GM04504 (cell line): ENCODE measurements at places on chromosomes 7 and 10.

DNA sequence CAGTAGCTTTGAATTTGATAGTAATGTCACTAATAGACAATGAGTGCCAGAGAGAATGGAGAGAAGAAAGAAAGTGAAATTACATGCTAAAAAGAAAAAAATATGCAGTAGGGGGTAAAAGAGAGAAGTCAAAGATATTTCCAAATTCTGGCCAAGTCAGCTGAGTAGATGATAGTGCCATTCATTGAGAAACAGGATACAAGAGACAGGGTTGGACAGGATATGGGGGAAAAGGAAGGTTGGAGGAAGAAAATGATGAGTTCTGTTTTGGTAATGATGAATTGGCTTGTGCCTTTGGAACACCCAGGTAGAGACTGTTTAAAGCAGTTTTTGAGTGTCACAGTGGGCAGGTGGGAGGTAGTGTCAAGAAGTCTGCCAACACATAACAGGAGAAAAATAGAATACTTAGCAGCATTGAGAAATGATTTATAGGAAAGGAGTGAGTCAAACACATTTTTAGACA lies 78.3 kb downstream of the LRRC17 start:
- no peak for DNase-seq

DNA sequence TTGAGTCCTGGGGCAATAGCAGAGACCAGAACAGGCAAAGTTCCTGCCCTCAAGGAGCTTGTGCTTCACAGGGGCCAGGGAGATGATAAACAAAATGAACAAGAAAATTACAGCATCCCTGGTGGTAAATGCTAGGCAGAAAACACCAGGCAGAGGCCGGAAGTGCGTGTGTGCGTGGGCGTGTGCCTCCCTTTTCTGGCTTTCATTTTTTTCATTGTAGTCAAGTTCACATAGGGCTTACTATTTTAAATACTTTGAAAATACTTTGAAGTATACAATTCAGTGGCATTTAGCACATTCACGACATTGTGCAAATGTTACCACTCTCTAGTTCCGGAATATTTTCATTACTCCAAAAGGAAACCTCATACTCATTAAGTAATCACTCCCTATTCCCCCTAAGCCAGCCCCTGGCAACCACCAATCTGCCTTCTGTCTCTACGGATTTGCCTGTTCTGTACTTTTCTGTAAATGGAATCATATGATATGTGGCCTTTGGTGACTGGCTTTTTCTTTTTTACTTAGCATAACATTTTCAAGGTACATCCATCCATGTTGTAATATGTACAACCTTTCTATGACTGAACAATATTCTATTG lies 88.1 kb upstream of the PDCD4 start:
- no peak for DNase-seq

GRCh38 chr10:88537322-88537721 lies 45.8 kb downstream of the RNLS start:
- DNase-seq = no peak

- no peak for DNase-seq
Observed at GRCh38 chr7:105719919-105720318, 138.6 kb upstream of the EFCAB10 start.

- DNase-seq = no peak
Observed at GRCh38 chr7:64795176-64795575, 948 bp downstream of the ZNF138 start.

- no peak for DNase-seq
Observed at GRCh38 chr7:55241958-55242357, 123.2 kb upstream of the LANCL2 start.

DNA sequence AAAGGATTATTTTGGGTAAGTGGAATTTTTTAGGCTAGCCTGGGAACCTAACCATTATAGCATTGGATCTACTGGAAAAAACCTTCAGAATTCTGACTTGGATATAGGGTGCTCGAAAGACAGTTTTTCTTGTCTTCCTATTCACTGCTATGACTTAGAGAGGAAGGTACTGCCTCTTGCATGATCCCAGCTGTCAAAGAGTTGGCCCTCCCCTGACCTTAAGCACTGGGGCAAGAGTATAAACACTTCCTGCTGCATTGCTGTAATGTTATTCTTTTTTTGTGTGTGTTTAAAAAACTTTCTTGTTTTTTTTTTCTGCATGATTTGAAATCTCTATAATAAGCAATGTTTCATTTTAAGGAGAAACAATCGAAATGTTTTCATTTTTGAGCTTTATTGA lies 113.0 kb downstream of the LRMDA start:
- DNase-seq = no peak

DNA sequence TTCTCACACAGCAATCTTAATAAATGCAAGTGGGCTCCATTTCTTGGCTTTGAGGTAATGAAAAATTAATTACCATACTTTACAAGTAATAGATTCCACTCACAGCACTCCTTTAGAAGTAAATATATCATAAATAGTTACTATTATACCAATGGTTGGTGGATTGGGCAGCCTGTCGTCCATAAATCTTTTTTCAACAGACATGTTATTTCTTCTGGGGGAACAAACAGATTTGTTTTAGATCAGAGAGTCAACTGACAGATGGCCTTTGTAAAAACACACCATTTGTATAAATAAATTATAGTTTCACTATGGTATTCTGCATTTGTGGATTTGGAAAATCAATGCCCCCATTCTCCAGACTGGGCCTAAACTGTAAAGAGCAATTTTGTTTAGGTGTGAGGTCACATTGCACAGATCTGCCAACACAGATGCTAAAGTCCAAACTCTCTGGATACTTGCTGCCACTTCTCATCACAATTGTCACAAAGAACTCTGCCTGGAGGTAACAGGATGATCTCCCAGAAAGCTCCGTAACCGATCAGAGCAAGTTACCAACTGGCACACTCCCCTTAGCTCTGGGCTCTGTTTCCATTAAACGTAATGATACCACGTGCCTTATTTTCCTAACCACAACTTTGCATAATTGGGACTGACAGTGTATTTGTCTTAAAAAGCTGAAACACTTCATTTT lies 4.5 kb upstream of the MACROH2A2 start:
- no peak for DNase-seq

DNA sequence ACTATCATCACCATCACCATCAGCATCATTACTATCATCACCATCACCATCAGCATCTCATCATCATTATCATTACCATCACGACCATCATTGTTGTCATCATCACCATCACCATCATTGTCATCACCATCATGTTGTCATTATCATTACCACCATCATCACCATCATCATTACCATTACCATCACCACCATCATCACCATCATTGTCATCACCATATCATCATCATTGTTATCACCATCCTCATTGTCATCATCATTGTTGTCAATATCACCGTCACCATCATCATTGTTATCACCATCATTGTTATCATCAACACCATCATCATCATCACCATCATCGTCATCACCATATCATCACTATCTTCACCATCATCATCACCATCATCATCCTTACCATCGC lies 124.3 kb downstream of the PTPRN2 start:
- DNase-seq = no peak

- DNase-seq = no peak
Observed at GRCh38 chr7:42932811-42933591, 825 bp downstream of the MRPL32 start.

- DNase-seq = no peak
Observed at GRCh38 chr7:151375530-151376217, 34.1 kb downstream of the NUB1 start.

- no peak for DNase-seq
Observed at GRCh38 chr10:131902211-131902610, 1.4 kb downstream of the PPP2R2D start.

DNA sequence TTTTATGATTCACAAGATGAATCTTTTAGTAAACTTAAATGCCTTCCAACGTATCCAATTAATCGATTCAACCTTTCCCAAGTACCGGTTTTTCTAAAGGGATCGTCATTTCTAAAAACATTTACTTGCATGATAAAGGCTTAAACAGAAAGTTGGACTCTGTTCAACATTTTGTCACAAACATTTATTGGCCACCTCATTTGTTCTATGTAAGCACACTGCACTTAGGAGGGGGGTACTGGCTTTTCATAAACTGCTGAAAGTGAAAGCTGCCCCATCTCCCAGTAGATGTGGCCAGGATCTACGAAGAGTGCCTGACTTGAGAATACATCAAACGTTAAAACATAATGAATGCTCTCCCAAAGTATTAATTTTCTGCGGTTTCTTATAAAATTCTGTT lies 37.3 kb upstream of the LAMB4 start:
- DNase-seq = no peak

DNA sequence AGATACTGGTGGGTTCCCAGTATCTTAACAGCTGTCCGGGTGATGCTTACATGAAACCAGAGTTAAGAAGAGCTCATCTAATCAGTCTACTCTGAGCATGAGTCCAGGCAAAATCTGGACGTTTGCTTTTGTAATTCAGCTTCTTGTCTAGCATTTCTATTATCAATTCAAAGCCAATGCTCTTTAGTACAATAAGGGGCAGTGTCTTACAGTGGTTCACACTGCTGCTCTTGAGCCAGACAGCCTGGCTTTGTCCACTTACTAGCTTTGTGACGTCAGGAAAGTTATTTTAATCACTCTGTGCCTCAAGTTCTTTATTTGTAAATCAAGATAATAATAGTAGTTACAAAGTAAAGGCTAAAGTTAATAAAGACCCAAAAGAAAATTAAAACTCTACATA lies 227.3 kb upstream of the TCF7L2 start:
- no peak for DNase-seq

DNA sequence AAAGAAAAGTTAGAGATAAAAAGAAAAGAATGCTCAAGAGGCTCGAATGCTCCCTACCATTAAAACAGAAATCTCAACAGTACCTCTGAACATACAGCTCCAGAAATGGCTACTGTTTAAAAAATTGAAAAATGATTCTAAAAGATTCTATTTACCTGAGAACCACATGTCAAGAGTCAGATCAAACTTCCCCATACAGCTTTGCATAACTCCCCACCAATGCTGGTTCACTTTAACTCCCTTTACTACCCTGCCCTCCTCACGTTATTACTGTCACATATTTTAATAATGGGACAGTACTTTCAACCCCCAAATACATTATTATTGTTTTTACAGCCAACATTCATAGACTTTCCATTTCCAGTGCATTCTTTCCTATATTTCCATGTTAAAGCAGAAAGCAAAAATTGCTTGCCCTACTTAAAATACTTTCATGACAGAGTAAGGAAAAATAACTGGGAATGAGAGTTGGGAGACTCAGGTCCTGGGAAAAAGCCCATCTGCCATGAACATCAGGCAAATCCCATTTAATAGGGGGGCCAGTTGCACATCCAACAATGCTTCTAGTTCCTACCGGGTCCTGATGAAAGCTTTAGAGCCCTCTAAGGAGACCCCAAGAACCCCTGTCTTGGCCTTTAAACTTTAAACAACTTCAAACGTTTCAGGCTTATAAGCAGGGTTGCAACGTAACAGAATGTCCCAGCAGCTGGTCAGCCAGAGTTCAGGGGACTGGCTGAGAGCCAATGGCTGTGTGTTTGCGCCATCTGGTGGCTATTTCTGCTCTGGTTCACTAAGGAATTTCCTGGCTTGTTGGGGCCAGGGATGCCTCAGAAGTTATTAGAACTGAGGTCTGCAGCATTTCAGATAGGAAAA lies 247.4 kb downstream of the ELMO1 start:
- peak; percentile 48 for DNase-seq

- no peak for DNase-seq
Observed at GRCh38 chr7:143382791-143383641, 1.9 kb downstream of the ZYX start.

- no peak for DNase-seq
Observed at GRCh38 chr10:69802424-69803161, 887 bp downstream of the COL13A1 start.

DNA sequence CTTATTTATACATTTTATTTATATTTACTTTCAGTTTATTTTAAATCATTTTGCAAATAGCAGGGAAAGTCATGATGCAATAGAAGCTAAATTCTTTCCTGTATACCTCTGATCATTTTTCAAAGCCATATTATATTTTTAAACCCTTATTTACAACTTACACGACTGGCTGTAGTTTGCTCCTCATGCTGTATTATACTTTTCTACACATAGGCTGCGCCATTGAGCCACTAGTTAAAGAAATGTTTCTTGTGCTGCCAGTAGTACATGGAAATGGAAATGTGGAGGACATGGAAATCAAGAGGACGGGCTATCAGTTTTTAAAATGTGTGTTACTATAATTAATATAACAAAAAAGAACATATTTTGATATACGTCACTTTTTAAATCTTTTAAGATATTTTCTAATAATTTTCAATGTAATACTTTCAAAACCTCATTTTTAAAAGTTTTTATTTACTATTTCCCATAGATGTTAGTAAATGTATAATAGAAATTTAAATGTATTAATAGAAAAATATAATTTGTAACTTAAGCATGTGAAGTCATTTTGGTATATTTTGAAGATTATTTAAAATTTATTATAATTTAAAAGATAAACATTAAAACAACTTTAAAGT lies 118.5 kb downstream of the VTI1A start:
- DNase-seq = peak; percentile 40

GRCh38 chr10:111316722-111317212 lies 239.9 kb downstream of the ADRA2A start:
- no peak for DNase-seq
